ENCODE measurements at places on chromosomes 5 and 9.

- no peak for DNase-seq
Measured at GRCh38 chr9:132011309-132011708, 68.4 kb downstream of the MED27 start.

GRCh38 chr5:176877793-176878331, 21.3 kb downstream of the HK3 start:
- no peak for DNase-seq

GRCh38 chr5:95078868-95079267, 206.0 kb downstream of the MCTP1 start:
- DNase-seq: no peak

DNA sequence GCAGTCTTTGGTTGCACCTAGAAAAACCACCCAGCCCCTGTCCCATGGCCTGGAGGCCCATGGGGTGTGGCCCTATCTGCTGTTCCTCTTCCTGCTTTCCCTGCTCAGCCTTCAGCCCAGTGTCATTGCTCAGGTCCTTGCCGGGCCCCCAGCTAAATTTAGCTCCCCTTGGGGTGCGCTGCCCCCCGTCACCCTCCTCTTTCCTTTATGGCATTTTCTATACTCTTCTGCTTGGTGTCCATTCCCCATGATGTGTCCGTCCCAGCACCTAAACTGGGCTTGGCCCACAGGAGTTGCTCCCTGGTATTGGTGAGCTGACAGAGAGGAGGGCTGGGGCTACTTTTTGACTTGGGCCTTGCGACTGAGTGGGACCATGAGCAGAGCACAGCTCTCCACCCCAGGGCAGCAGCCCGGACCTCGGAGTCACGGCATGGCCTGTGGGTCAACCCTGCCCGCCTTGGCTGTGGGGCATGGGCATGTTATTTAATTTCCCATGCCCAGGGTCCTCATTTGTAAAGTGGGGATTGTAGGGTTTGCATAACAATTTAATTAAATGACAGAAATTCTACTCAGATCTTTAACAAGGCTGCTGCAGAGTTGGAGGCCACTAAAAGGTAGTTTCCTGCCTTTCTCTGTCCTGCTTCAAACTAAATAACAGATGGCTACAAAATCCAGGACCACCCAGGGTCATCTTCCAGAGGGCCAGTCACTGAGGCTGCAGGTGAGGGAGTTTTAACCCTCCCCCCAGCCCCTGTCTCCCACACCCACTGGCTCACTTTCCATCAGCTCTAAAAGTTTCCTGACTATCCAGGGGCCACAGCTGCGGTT, 98.2 kb downstream of the DAP start:
- no peak for DNase-seq

- no peak for DNase-seq
Measured at GRCh38 chr5:151483176-151483575, 35.8 kb downstream of the SLC36A1 start.

DNA sequence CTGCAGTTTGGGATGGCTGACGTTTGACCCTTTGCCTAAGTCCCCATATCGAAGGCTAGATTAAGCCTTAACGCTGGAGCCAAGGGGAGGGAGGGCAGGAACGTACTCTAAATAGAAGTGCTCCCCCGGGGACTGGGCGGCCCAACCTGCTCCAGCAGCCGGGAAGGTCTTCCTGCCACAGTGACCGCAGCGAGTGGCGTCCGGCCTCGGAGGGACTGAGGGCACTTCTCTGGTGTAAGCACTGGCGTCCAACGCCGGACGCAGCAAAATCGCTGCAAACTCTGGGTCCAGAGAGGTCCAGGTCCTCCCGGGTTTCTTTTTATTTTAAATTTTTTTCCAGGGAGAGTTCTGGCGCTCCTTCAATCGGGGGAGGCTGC, 505 bp upstream of the ACER2 start:
- no peak for DNase-seq

DNA sequence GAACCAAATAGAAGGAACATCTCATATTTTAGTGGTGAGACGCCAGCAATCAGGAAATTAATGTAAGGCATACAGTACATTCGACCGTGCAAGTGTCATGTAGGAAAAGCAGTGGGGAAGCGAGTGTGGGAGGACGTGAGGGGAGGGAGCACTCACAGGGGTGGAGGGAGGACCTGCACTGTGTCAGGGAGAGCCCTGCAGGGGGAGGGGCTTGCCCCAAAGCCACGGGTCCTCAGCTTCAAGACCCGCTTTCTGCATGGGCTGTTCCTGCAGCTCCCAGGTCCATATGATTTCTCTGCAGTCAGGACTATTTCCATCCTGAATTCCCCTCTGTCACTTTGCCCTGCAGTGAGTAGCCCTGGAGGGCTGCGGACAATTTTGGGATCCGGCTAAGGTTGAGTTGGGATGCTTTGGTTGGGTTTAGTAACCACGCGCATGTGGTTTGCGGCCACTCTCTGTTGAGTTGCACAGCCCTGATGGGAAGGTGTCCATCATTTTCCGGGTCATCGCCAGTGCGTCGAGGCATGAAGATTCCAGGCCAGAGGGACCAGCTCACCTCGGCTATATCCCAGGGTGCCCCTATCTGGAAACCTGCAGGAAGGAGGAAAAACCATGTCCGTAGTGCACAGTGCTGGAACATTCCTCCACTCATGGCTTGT, 61.9 kb downstream of the IRX1 start:
- DNase-seq: no peak

DNA sequence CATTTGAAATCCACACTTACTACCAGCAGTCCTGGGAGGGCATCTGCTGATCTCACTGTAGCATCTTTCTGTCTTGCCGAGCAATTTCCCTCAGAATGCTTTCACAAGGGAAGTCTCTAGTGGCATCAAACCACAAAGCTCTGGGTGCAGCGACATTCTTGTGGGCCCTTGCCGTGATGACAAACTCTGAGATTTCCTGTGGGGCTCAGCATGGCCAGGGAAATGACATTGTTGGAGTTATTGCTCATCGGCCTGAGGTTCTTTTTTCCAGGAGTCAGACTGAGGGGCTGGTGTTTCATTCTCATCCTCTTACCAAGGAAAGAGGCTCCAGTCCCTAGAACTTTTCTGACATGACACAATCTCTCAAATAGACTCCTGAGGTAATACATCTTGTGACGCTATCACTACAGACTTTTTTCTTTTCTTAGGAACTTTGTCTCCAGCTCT, 51.4 kb downstream of the PFDN1 start:
- no peak for DNase-seq

- no peak for DNase-seq
Measured at GRCh38 chr5:133552925-133553525, 59.3 kb downstream of the FSTL4 start.

DNA sequence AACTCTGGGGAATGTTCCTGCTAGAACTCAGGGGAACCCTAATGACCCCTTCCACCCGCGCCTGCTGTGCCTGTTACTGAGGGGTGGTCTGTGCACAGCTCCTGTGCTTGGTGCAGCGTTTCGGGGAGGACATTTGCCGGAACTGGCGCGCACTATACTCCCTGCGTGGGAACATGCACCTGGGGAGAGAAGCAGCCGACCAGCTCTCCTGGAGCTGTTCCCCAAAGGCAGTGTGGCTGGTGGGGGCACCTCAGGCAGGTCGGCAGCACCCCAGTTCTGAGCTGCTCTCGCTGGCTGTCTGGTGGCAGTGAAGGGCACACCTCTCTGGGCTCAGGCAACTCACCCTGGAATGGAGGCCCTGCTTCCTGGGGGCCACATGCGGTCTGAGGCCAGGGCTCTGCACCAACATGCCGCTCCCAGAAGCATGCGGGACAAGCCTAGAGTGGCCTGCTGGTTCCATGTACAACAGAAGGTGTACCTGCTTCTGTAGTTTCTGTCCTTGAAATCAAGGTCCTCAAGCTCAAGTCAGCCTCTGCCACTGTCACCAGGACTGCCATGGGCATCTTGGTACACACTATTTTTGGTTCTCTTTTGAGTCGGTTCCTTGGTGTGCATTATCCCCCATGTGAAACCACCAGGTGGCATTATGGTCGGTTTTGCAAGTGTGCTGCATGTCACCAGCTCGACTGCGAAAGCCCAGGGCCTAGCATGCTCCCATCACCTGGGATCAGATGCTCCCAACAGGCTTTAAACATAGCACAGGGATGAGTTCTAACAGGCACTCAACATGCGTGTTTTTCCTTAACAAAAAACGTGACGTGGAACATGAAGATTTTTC, 7.8 kb upstream of the MRNIP start:
- DNase-seq: no peak

GRCh38 chr5:139755892-139756671, 39.5 kb upstream of the PSD2 start:
- no peak for DNase-seq
